ENCODE measurements at places on chromosomes 1 and 21. TPM values are rescaled to one million over a fixed set of nuclear protein-coding genes. Genes with fewer than 3 reads are reported as not detected.

MECR gene
- total RNA-seq, result 14.3 TPM

GRCh38 chr1:53572815-53573173 is 113.6 kb downstream of the DMRTB1 start:
- no peak for DNase-seq

DNA sequence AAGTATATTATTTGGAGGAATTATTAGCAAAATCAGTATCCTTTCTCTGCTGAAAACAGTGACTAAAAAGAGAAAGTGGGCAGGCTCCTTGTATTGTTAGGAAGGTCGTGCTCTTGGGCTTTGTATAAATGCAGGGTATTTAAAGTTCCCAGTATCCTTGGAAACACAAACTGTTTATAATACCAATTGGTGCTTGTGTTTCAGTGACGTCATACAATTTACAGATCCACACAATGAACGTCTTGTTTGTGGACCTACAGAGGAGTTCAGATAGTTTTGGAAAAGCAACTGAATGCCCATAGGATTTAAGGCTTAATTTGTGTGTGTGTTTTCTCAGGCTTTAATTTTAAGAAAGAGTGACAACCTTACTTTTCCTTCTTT is 168.2 kb downstream of the RASAL2 start:
- DNase-seq, result no peak

DNA sequence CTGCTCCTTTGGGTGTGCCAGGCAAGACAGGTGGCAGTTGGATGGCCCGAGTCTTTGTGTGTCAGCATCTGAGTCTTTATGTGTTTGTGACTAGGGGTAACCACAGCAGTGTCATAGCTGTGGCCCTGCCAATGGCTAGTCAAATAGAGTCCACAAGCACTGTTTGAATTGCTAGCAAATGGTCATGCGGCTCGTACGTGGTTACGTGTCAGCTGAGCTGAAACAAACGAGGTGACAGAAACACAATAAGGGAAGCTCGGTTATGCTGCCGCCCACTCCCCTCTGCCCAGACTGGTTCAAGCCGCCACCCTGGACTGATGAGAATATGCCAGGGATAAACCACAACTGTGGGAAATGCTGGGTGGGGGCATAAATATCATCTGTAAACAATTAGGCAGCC is 174.3 kb upstream of the LMO4 start:
- no peak for DNase-seq

DNA sequence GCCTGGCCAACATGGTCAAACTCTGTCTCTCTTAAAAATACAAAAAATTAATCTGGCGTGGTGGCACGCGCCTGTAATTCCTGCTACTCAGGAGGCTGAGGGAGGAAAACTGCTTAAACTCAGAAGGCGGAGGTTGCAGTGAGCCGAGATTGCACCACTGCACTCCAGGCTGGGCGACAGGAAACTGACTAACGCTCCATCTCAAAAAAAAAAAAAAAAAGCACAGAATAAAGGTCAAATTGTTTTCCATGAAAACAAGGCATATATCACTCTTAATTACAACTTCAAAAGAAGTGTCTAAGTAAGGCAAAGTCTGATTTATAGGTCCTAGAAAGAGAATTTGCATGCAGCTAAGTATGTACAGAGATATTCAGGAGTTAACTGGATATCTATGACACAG is 25.6 kb downstream of the EYA3 start:
- DNase-seq, result no peak

GRCh38 chr21:25456672-25457071 is 150.6 kb downstream of the MRPL39 start:
- no peak for DNase-seq

GRCh38 chr1:182713492-182713891 is 29.1 kb upstream of the RGS8 start:
- DNase-seq, result no peak

DNA sequence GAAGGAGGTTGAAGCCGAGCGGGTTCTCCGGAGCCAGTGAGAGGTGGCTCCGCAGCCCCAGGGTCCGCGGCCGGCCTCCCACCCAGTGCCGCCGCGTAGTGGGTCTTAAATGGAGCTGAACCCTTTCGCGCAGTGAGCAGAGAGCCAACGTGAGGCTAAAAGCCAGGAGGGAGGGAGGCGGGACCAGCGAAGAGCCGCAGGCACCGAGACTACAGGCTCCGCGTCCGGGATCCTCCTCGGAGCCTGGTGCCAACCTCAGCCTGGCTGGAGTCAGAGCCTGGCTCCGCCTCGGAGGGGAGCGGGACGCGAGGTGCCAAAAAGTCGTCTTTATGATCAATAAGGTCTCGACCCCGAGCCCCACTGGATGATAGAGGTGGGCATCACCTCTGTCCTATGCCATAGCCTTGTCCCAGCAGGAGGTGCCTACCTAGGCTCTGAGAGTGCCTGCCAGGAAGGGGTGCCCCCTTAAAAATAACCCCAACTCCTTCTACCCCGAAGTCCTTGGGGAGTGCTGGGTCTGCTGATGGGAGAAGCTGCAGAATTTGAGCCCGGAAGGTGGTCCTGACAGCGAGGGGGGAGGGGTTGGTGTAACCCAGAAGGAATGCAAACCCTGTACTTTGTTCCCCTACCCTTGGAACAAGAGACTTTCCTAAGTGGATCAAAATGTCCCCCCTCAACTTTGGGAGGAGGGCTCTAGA is 1.6 kb downstream of the IGSF21 start:
- DNase-seq, result no peak

DNA sequence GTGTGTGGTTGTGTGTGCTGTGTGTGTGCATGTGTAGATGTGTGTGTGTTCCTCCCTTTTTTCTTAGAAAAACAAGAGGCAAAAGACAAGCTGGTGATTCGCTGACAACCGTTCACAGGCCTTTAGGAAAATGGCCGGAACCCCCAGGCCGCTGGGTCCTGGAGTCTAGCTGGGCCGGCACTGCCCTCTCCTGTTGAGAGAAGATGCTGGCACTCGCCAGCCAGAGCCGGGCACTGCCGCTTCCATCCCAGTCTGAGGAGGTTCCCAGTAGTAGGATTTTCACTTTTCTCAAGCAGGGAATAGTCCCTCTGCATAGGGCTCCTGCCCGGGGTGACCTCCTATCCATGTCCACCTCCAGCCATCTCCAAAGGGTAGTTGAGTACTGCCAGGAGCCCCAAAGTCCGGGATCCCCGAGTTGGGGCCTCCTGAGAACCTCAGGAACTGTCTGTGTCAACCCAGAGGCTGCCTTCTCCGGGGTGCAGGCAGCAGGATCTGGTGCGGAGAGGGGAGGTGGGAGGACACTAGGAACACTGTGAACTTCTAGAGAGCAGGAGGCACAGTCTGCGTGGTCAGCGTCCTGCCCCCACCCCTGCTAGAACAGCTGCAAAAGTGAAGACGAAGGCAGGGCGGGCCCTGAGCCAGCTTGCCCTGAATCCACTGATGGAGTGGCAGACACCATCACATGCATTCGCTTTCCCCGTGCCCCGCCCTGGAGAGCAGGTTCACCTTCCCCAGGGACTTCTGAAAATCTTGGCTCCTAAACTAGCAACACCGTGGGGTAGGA is 44.1 kb upstream of the ARHGEF16 start:
- DNase-seq, result no peak
